ENCODE measurements at places on chromosomes 16 and 17.

DNA sequence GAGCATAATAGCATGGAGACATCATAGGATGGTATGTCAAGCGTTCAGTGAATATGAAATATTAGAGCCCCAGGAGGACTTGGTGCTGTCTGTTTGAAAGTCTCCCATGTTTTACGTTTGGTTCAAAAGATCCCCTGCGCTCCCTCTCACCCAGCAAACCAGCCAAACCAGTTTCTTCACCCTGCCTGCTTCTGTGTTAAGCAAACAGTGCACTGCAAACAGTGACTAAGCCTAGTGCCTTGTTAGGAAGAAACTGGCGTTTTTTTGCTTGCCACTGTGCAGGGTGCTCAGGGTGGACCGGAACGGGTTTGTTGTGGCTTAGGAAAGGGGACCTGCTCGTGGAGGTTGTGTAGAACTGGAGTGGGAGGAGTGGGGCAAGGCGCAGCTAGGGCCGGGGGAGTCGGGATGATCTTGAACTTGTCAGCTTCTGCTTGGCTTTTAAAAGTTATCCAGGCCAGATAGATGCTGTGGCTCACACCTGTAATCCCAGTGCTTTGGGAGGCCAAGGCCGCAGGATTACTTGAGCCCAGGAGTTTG, 7.7 kb downstream of the CDH1 start:
- DNase-seq, result peak; percentile 39

- no peak for DNase-seq
These were observed 3.1 kb downstream of the ALDH3A2 start for GRCh38 chr17:19651451-19652238.

GRCh38 chr17:13426991-13427390, 174.7 kb downstream of the HS3ST3A1 start:
- DNase-seq, result no peak

- no peak for DNase-seq
These were observed 24.0 kb downstream of the ZNF750 start for GRCh38 chr17:82815790-82816305.

DNA sequence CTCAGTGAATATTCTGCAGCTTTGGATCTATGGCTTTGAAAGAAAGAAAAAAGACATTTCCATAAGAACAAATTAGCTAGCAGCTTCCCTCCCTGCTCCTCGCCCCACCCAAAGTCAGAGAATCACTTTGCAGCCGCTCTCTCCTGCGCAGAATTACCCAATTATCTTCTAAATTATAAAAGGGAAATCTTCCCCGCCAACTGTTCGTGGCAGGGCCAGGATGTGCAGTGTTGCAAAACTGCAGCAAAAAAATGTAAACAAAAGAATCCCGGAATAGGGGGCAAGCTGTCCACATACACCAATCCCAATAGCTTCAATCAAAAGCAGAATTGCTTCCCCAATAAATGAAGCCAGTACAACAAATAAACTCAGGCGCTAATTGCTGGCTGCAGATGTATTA, 510.6 kb downstream of the RBFOX1 start:
- DNase-seq, result no peak

Data from choroid plexus epithelial cell (primary cell).